ENCODE measurements at places on chromosomes 3 and 15. TPM values are rescaled to one million over a fixed set of nuclear protein-coding genes. Genes with fewer than 3 reads are reported as not detected.

The GABRR3 gene
- polyA plus RNA-seq = not detected

The LTF gene
- polyA plus RNA-seq = 2.7 TPM

The GPR160 gene
- polyA plus RNA-seq = 35.3 TPM

The LYZL4 gene
- not detected for polyA plus RNA-seq

The IQCF5 gene
- not detected for polyA plus RNA-seq

The LIPC gene
- polyA plus RNA-seq = 18.8 TPM

The NANOGP8 gene
- 0.73 TPM for polyA plus RNA-seq

The ABCC5 gene
- 47.3 TPM for polyA plus RNA-seq

The GAP43 gene
- 0.26 TPM for polyA plus RNA-seq

The CCDC13 gene
- polyA plus RNA-seq = 3.2 TPM

The ATP2C1 gene
- 122 TPM for polyA plus RNA-seq

The SOX14 gene
- not detected for polyA plus RNA-seq

DNA sequence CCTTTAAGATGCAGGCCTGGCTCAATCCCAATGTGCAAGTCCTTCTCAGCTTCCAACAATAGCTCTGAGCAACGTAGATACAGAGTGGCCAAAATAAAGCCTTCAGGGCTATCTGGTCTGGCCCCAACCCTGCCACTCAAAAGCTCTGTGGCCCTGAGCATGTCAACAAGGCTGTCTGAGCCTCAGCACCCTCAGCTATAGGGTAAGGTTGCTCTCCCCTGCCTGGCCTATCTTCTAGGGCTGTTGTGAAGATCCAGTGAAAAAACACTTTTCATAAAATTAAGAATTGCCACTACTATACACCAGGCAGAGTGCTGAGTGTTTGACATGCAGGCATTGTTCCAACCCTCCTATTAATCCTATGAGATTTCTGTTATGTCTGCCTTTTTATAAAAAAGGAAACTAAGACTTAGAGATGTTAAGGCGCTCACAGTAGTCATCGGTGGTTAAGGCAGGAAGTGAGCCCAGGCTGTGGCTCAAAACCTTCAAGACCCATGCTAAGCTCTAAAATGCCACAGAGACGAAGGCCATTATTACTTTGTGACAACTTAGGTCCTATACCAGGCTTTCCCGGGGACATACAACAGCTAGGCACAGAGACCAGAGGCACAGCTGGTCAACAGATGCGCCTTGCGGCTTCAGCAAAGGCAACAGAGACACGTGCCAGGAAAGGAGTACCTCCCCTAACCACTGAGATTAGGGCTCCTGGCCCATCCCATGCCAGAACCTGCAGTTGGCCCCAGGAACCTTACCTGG lies 5.1 kb downstream of the POLG start:
- no peak for DNase-seq

GRCh38 chr3:139830817-139831216 lies 104.2 kb upstream of the CLSTN2 start:
- DNase-seq = no peak

- DNase-seq = no peak
These were observed 114.3 kb downstream of the NAALADL2 start for GRCh38 chr3:174973465-174973864.

GRCh38 chr15:45402955-45403877 lies 24.9 kb upstream of the GATM start:
- no peak for DNase-seq

GRCh38 chr15:62658498-62658897 lies 384.0 kb upstream of the TPM1 start:
- no peak for DNase-seq

- no peak for DNase-seq
These were observed 106.6 kb downstream of the TOP2B start for GRCh38 chr3:25558121-25558520.

DNA sequence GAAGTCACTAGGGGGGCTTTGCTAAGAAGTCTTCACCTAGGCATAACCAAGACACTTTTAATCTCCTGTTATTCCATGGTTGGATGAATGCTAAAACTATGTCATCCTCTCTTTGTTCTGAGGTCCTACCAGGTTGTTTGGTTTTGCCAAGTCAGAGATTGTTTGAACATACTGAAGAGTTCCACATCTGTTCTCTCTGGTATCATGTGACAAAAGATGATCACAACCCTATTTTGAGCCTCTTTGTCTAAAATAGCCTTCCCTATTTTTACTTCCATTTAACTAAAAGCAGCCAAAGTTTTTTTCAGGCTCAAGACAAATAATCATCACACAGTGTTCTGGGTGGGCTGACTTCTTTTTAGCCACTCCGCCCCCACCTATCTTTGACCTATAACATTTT lies 218.4 kb upstream of the LMCD1 start:
- no peak for DNase-seq

- DNase-seq = no peak
These were observed 53.2 kb downstream of the PGPEP1L start for GRCh38 chr15:98954411-98954810.

- no peak for DNase-seq
These were observed 2.6 kb downstream of the BHLHE40 start for GRCh38 chr3:4981665-4982494.

DNA sequence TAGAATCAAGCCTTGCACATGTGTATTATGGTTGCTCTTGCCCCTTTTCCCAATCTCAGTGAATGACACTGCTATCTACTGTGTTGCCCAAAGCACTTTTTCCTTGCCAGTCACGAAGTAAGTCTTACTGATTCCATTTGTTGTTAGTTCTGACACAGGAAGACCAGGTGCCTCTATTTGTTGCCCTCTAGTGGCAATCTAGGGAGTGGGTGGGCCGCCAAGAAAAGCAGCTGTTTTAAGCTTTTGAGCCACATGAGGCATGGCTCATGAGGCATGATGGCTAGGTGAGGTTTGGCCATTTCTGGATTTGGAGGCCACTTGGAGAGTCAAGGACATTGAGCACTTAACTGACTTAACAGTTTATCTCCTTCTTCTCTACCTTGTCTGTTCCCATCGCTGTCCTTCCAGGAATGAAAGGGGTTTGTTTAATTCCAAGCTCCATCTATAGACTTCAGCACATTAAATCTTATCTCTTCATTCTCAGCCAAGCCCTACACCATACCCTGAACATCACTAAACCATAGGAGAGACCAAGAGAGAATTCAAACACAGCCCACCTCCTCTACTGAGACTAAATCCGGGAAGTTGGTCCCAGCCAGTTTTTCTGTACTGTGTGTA lies 103.1 kb downstream of the HCN4 start:
- peak; percentile 14 for DNase-seq

- DNase-seq = no peak
These were observed 902 bp downstream of the TMEM44 start for GRCh38 chr3:194632226-194632808.

GRCh38 chr3:188926111-188926510 lies 245.7 kb upstream of the TPRG1 start:
- DNase-seq = no peak

DNA sequence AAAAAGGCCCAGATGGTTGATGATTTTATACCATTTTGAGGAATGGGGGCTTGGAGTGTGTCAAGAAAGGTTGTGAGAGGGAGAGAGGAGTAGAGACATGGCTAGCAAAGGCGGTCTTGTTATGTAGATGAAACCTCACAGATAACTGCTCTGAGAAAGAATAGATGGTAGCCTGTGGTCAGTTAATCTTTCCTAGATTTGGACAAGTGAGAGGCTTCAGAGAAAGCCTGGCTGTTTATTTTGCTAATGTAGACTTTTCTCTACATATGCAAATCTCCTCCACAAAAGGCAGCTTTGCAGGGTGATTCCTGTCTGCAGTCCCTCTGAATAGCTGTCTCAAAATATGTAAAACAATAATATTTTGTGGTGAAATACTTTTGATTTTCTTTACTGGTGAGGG lies 177.3 kb downstream of the OTOL1 start:
- DNase-seq = no peak

DNA sequence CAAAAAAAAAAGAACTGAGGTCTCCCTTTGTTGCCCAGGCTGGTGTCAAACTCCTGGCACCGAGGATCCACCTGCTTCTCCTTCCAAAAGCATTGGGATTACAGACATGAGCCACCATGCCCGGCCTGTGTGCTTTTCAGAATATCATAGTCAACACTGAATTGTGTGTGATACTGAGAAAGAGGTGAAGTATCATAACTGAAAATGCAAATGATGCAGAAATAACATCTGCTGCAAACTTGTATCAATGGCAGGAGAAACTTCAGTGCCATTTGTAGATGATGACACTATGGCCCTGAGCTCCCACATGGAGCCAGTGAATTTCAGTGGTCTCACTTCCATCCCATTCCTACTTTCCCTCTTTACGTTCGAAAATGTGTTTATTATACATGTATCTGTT lies 21.9 kb downstream of the IL12A start:
- no peak for DNase-seq

DNA sequence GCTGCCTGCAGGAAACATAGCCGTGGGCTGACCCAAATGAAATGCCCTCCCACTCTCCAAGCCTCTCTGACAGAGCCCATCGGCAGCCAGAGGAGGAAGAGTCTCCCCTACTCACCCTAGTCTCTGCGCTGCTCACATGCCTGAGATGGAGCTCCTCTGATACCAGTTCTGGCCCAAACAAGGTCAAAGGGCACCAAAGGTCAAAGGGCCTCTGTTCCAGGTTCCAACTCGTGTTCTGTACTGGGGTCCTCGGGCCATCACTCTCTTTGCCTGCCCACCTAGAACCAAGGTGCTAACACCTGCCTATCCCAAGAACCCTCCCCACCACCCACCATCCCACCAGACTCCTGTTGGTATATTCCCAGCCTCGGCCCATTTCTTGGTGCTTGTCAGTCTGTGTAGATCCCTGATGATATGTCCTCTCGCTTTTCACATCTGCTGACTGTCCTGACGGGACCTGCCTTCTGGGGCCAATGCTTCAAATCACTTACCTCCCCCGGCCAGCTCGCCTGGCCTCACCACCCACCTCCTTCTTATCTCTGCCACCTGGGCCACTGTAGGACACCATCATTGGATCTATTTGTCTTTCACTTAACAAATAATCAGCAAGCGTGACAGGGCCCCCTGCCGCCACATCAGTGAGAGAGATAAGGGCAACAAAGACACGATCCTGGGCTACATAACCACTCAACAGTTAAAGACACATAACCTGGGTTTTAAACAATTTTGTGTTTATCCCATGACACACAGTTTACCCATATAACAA lies 90.4 kb downstream of the SRGAP3 start:
- DNase-seq = no peak

GRCh38 chr15:37933666-37934065 lies 774 bp upstream of the TMCO5A start:
- DNase-seq = no peak

- no peak for DNase-seq
These were observed 77.0 kb downstream of the MAGI1 start for GRCh38 chr3:65961733-65962132.

DNA sequence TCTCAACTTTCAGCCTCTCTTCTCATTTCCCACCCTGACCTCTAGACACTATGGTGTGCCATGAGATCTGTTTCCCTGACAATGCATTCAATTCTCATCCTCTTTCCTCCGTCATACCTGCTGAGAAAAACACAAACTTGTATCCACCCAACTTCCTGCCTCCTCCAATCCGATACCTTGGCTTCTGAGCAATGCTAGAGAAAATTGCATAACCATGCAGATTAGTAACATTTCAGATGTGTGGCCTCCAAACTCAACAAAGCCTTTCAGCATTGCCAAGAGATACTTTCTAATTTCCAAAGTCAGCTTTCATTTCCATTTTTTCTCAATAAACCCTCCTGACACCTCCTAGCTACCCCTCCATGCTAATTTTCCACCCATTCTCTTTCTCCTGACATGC lies 88.5 kb downstream of the MINAR1 start:
- no peak for DNase-seq

DNA sequence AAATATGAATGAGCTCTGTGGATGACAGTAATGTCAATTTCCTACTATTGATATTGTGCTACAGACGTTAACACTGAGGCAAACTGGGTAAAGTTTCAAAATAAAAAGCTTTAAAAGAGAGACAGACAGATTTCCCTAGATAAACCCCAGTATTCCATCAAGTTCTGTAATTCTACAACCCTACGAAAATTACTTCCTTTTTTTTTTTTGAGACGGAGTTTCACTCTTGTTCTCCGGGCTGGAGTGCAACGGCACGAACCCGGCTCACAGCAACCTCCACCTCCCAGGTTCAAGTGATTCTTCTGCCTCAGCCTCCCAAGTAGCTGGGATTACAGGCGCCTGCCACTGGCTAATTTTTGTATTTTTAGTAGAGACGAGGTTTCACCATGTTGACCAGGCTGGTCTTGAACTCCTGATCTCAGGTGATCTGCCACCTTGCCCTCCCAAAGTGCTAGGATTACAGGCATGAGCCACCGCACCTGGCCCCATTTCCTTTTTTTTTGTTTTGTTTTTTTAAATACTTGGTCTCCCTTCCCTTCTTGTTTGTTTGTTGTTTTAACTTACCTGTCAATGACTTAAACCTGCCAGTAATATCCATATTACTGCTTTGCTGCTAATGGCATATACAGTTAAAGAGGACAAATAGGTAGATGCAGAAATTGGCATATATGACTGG lies 57.2 kb downstream of the CBLB start:
- DNase-seq = no peak

GRCh38 chr3:156433138-156433537 lies 121.8 kb downstream of the SSR3 start:
- DNase-seq = no peak

GRCh38 chr3:143847787-143848631 lies at the start of gene SLC9A9:
Gene SLC9A9, minus strand, starts transcription at chr3:143848468. Its CDS starts 146 bp downstream, at chr3:143848322.
- DNase-seq = peak; percentile 34

DNA sequence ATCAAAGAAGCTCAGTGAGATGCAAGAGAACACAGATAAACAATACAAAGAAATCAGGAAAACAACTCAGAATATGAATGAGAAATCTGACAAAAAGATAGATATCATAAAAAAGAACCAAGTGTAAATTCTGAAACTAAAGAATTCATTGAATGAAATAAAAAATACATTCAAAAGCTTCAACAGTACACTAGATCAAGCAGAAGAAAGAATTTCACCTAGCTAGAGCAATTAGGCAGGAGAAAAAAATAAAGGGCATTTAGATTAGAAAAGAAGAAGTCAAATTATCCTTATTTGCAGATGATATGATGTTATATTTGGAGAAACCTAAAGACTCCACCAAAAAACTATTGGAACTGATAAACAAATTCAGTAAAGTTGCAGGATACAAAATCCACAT lies 19.4 kb upstream of the CX3CR1 start:
- DNase-seq = no peak

DNA sequence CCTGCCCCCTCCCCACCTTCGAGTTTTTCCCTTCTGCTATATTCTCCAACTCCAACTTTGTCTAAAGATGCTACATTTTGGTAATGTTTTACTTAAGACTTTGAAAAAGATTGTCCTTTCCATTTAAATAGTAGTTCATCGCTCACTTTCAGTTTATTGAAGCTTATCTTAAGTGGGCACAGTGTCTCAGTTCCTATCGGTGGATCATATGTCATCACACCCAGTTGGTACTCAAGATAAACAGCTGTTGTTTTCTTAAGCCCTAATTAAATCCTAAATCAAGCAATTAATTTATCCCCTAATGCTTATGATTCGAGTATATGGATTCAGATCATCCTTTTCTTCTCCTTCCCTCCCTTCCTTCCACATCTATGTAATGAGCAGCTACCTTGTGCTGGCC lies 210.7 kb downstream of the TLE3 start:
- no peak for DNase-seq
